ENCODE measurements at places on chromosomes 4 and X.

DNA sequence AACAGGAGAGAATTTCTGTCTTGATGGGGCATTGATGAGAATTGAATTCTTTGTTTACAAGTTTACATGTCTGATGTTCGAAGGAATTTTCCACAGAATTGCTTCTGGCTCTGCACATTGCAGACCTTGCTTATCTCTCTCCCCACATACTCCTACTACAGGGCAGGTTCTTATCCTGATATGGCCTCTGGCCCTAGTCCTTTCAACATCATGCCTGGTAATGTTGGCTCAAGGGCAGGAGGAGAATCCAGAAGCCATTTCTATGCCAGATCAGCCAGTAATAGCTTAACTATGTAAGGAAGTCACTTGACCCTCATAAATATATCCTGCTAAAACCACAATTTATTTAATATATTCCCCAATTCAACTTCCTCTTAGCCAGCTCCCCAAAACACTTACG, 24.3 kb upstream of the TSPAN5 start:
- DNase-seq, result no peak

GRCh38 chrX:292900-293897, 12.0 kb downstream of the PLCXD1 start:
- no peak for DNase-seq

DNA sequence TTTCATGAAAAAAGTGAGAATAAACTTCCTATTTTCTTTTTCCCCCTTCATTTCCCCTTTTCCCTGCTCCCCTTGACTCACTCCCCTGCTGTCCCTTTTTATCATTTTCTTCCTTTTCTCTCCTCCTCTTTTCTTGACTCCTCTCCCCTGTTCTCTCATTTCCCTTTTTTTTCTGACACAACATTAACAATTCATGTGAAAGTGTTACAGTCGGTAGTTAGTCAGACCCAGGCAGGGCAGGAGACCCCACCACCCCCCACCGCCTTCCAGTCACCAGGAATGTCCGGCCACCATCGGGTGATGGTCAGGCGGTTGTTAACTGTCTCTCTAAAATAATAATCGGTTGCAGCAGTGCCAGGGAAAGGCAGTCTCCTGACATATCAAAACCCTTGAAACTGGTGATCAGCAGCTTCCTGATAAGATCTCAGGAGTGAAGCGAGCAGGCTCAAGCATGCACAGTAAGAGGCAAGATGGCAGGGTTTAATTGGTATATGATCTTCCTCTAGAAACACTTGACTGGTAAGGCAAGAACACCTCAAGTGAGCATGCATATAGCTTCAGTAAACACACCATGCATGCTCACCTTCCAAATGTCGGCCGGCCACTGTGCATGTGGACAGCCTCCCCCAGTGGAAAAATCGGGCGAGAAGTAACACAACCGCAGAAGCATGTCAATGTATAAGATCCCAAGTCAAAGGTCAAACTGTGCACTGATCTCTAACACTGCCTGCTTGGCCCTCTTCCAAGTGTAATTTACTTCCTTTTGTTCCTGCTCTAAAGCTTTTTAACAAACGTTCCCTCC, 191.4 kb downstream of the NDST4 start:
- no peak for DNase-seq

GRCh38 chr4:41329361-41329760, 72.6 kb downstream of the UCHL1 start:
- no peak for DNase-seq

DNA sequence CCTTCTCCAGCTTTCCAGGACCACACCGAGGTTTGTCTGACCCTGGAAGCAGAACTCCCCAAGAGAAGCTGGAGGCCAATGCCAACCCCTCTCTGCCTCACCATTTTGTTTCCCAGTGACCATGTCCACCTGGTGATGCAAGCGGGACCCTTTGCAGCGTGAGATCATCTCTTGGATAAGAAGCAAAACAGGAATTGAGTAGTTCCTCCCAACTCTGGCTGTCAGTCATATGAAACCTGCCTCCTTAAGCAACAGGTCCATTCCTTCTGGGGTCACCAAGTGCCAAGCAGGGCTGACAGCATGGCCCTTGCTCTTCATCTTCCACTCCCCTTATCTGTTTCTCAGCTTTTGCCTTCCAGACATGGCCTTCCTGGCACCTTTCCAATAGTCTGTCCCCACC, 41.3 kb upstream of the MTM1 start:
- no peak for DNase-seq

- DNase-seq, result no peak
Measured at GRCh38 chr4:146049802-146050201, 111.2 kb upstream of the ZNF827 start.

DNA sequence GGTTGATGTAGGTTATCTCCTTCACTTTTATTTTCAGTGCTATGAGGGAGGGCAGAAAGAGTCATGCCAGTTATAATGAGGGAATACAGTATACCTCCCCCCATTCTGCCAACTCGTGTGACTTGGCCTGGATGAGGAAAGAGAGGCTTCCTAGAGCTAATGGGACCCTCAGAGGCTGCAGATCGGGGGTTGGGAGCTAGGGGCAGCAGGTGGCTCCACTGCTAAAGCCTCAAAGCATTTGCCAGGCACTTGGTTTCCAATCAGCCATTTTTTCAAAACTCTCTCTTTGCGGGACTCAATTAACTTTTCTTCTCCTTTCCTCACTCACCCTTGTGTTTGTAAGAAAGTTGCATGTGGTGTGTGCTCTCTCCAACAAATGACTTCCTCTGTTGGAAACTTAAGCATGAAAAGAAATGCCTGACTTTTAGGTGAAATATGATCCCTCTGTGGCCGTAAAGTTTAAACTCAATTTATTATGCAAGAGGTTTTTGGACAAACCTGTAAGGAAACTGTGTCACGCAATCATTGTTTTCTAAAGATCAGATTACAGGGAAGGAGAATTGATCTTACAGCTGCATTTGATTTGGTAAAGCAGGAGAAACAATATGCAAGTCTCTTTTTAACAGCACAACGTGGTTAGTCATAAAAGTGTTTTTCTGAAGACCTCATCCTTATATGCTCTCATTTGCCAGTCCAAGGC, 7.0 kb downstream of the SFRP2 start:
- no peak for DNase-seq

DNA sequence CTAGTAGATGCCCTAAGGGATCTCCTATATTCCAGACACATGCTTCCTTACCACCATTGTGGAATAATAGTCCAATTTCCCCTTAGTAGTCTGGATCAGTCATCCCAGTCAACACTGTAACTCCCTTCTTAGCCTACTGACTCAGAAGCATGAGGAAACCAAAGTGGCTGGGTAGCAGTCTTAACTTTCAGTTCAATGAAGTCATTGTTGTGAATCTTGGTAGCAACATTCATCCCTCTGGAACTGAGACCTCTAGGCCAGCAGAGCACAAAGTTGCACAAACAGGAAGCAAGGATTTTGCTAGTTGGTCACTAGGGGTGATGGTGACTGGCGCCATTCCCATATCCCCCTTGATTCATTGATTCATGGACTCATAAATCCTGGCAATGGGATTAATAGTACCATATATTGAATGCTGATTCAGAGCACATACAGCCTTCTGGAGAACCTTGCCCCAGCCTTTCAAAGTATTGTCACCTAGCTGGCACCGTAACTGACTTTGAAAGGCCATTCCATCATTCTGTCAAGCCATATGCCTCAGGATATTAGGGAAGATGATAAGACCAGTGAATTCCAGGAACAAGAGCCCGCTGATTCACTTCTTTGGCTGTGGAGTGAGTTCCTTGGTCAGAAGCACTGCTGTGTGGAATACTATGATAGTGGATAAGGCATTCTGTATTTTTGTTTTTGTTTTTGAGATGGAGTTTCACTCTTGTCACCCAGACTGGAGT, 19.7 kb upstream of the GPAT3 start:
- DNase-seq, result no peak

GRCh38 chrX:3678328-3678727, 35.1 kb downstream of the PRKX start:
- no peak for DNase-seq

GRCh38 chr4:87949961-87950360, 25.6 kb upstream of the SPP1 start:
- DNase-seq, result no peak

DNA sequence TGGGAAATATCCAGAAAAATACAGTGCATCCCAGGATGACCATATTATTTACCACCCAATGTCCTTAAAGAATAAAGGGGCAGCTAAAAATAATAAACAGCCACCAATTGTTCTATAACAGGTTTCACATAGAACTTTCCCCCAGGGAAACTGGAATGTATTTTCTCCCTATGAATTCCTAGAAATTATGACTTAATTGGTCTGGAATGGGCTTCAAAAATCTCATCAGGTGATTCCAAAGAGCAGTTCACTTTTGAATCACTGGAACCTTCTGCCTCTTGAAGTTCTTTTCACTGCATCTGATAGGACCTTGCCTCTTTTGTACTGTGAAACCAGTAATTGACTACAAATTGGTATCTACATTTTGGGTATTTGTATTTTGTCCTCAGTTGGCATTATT, 119.3 kb downstream of the ZNF330 start:
- DNase-seq, result no peak

GRCh38 chr4:43282534-43282933, 390.0 kb downstream of the GRXCR1 start:
- DNase-seq, result no peak

DNA sequence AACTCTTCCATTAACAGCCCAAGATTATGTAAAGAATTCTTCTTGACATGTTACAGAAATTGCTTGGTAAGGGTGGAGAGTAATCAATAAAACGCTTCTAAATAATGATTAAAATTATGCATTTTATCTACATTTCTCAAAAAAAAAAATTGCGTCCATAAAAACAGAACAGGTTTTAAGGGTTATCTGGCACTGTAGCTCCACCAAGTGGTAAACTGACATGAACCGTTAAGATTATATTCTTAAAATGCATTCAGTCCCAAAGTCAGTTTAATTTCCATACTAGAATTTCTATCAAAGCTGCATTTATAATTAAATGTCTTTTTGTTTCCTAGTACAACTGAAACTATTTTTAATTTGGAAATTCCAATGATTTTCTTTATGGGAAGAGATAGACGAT, 214.0 kb upstream of the UGT8 start:
- DNase-seq, result peak; percentile 1

GRCh38 chr4:138348055-138348454, 105.9 kb upstream of the SLC7A11 start:
- DNase-seq, result no peak

GRCh38 chr4:2875556-2875955, 31.9 kb downstream of the ADD1 start:
- DNase-seq, result no peak

- no peak for DNase-seq
Measured at GRCh38 chr4:168535689-168536088, 38.8 kb downstream of the PALLD start.

Measured in NCI-H2081 treated with DMSO at 0.1 percent for 48 hours (cell line).